ENCODE measurements at places on chromosomes 12 and 14.

- no peak for DNase-seq
These were observed 68.7 kb downstream of the CCDC88C start for GRCh38 chr14:91348845-91349465.

- DNase-seq, result no peak
These were observed 54.1 kb downstream of the GRIP1 start for GRCh38 chr12:66624806-66625205.

GRCh38 chr12:112842441-112842840 is 50.9 kb downstream of the RPH3A start:
- no peak for DNase-seq

GRCh38 chr12:14935031-14935430 is 3.3 kb downstream of the ERP27 start:
- DNase-seq, result no peak

GRCh38 chr12:62128175-62128975 is 131.8 kb upstream of the USP15 start:
- DNase-seq, result no peak

All from heart right ventricle (tissue), 16 donors.